PC-3 (cell line): ENCODE measurements at places on chromosomes 2 and 18. TPM values are rescaled to one million over a fixed set of nuclear protein-coding genes. Genes with fewer than 3 reads are reported as not detected.

GRCh38 chr2:120842456-120843439 is 107.1 kb downstream of the GLI2 start:
- no peaks in the 10 kb centered on the region for H3K36me3 ChIP-seq
- no peaks in the 10 kb centered on the region for H3K27me3 ChIP-seq
- no peak overlapping the region for H3K4me3 ChIP-seq
- no peak overlapping the region for H3K27ac ChIP-seq

DNA sequence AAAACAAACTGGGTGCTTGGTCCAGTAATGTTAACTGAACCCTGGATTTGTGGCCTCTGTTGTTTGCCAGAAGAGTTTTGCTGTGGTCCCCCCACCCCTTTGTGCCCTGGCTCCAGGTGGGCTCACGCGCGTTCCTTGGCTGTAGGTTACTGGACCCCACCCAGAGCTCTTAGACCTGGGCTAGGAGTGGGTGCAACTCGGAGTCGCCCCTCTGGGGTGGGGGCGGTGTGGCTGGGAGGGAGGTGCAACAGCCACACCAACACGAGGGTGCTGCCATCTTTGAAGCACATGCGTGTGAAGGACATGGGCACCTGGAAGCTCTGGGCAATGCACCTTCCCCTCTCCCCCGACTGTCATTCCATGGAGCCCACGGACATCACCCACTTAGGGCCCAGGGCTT is 92.7 kb downstream of the USP40 start:
- H3K27ac ChIP-seq = no peak overlapping the region
- peaks cover 10% of the 10 kb centered on the region for H3K36me3 ChIP-seq
- DNase-seq = no peak
- no peaks in the 10 kb centered on the region for H3K27me3 ChIP-seq
- H3K4me1 ChIP-seq = peaks cover 12% of the 10 kb centered on the region

GRCh38 chr2:141707486-141707885 is 423.3 kb downstream of the LRP1B start:
- no peaks in the 10 kb centered on the region for H3K27me3 ChIP-seq
- DNase-seq = no peak
- no peaks in the 10 kb centered on the region for H3K36me3 ChIP-seq
- no peaks in the 10 kb centered on the region for H3K4me1 ChIP-seq
- H3K4me3 ChIP-seq = no peak overlapping the region

Gene MPPE1
- total RNA-seq = 15.8 and 17.9 TPM in 2 replicates

DNA sequence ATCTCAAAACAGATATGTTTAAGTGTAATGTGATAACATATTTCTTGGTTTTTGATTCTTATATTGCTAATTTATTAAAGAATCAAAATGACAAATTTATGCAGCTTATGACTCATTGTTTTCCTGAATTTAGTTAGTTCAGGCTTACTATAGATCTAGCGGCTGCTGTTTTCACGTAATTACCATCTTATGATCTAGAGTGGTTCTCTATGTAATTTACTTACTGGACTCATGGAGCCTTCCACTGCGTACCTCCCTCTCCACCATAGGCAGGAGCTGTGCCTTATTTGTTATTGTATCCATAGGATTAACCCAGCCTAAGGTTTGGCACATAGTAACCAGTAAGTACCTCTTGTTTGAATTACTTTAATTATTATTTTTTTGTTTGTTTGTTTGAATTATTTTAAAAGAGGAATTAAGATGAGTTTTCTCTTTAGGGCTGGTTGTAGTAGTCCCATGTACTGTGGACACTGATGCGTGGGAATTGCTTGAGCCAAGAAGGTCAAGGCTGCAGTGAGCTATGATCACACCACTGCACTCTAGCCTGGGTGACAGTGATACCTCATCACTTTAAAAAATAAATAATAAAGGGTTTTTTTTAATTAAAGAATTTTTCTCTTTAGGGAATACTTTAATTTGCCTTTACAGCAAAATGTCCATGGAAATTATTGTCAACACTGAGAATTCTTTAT is 165.5 kb downstream of the PHLPP1 start:
- H3K36me3 ChIP-seq = no peaks in the 10 kb centered on the region
- H3K27me3 ChIP-seq = no peaks in the 10 kb centered on the region
- peak overlapping the region; percentile 44; the same call in 1 of the 2 replicates for H3K27ac ChIP-seq
- H3K4me3 ChIP-seq = no peak overlapping the region

DNA sequence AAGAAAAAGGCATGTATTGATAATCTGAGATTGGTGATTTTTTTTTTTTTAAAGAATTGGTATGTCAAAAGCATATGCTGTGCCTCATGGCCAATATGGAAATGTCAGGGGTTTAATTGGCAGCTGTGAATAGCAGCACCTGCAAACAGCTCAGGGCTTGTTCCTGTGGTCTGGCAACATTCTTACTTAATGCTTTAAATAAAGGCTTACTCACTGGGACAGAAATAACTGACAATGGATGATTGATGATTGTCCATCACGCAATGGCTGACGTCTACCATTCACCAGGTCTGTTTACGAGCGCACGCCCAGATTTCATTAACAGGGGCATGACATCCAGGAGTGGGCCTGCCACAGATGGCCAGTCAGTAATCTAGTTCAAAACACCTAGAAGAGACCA is 66.7 kb downstream of the ETAA1 start:
- peak; percentile 96 for DNase-seq
- peak overlapping the region; percentile 94 for H3K27ac ChIP-seq
- H3K4me1 ChIP-seq = peaks cover 34% of the 10 kb centered on the region
- no peaks in the 10 kb centered on the region for H3K27me3 ChIP-seq

GRCh38 chr2:16006537-16007166 is 66.3 kb downstream of the MYCN start:
- no peaks in the 10 kb centered on the region for H3K27me3 ChIP-seq
- no peak overlapping the region for H3K4me3 ChIP-seq
- no peak for DNase-seq
- no peaks in the 10 kb centered on the region for H3K4me1 ChIP-seq
- H3K27ac ChIP-seq = no peak overlapping the region

DNA sequence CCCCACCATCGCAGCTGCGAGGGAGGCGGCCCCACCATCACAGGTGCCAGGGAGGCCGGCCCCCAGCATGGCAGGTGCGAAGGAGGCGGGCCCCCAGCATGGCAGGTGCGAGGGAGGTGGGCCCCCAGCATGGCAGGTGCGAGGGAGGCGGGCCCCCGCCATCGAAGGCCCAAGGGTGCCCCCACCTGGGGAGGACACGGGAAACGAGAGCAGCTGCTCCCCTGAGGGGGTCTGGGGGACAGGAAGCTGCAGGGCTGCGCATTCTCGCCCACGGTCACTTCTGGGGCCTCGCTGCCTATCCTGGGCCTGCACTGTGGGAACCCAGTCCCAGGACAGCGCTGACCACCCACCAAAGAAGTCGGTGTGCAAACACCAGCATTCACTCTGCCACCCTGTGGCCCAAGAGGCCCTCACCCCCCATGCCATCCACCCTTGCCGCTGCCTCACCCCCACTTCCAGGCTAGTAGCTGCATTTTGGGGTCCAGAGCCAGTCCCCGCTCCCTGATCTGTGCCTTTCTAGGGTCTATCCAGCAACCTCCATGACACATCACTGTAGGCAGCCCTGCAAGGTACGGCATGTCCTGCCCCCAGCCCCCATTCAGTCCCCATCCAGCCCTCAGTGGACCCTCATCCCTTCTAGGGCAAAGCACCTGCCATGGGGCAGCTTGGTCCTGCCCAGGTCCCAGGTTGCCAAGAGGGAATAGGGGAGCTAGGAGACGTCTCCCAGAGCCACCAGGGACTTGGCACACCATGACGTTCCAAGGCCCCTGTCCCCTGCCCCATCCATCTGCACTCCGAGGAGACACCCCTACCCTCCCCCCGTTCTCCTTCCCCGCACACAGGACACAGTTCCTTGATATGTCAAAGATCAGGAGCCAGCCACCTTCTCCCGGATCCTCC is 24.0 kb upstream of the GPC1 start:
- H3K27me3 ChIP-seq = 0 out of 2 replicates have a peak, but pooled peaks cover 4% of the 10 kb centered on the region
- H3K4me1 ChIP-seq = no peaks in the 10 kb centered on the region
- DNase-seq = no peak
- H3K4me3 ChIP-seq = no peak overlapping the region
- no peak overlapping the region for H3K27ac ChIP-seq
- no peaks in the 10 kb centered on the region for H3K36me3 ChIP-seq

GRCh38 chr2:5410991-5411700 is 281.0 kb upstream of the SOX11 start:
- H3K27me3 ChIP-seq = no peaks in the 10 kb centered on the region
- H3K4me3 ChIP-seq = no peak overlapping the region
- H3K4me1 ChIP-seq = no peaks in the 10 kb centered on the region
- H3K27ac ChIP-seq = no peak overlapping the region
- no peak for DNase-seq

- H3K27me3 ChIP-seq = no peaks in the 10 kb centered on the region
- no peak for DNase-seq
- peaks cover 10% of the 10 kb centered on the region for H3K4me1 ChIP-seq
Observed at GRCh38 chr18:35578481-35578880, 3.1 kb upstream of the GALNT1 start.

GRCh38 chr18:59921384-59921891 is 21.6 kb downstream of the PMAIP1 start:
- no peak overlapping the region for H3K4me3 ChIP-seq
- no peaks in the 10 kb centered on the region for H3K36me3 ChIP-seq
- peaks cover 61% of the 10 kb centered on the region for H3K4me1 ChIP-seq
- H3K27ac ChIP-seq = peak overlapping the region; percentile 8; the same call in 1 of the 2 replicates
- peak; percentile 59 for DNase-seq

DNA sequence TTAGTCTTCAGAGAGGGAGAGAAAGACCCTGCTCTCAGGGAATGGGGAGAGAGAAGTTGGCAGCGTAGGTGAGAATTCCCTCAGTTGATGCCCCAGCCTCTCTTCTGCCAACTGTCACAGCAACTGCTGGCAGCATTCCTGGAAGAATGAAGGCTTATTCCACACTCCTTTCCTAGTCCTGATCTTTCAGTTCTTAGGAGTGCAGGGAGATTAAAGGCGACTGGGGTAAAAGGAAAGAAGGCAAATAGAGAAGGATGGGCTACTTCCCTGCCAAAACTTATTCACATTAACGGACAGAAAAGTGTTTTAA is 65.9 kb upstream of the ACAA2 start:
- no peaks in the 10 kb centered on the region for H3K4me1 ChIP-seq
- no peak overlapping the region for H3K27ac ChIP-seq
- H3K27me3 ChIP-seq = no peaks in the 10 kb centered on the region
- no peak for DNase-seq
- H3K36me3 ChIP-seq = no peaks in the 10 kb centered on the region

DNA sequence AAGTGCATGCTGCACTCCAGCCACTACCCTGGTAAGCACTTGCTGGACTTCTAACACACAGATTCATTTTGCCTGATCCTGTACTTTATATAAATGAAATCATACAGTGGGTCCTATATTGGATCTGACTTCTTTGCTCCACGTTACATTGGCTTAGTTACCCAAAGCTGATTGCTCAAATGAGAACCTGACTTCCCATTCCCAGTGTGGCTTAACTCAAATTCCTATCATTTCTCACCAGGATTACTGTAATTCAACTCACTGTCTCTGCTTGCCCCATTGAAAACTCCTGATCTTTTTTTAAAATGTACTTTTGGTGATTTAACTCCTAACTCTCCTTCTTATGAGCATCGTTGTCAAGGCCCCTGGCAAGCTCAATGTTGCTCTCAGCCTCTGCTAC is 1.4 kb downstream of the RSAD2 start:
- DNase-seq = no peak
- no peak overlapping the region for H3K27ac ChIP-seq

- DNase-seq = no peak
- no peak overlapping the region for H3K27ac ChIP-seq
- no peaks in the 10 kb centered on the region for H3K4me1 ChIP-seq
- H3K36me3 ChIP-seq = no peaks in the 10 kb centered on the region
- no peaks in the 10 kb centered on the region; the same call in 1 of the 2 replicates for H3K27me3 ChIP-seq
- no peak overlapping the region for H3K4me3 ChIP-seq
Observed at GRCh38 chr2:26407526-26407925, 5.8 kb downstream of the DRC1 start.
